Hepatocyte (in vitro differentiated cells): ENCODE measurements at places on chromosomes 16 and 17.

DNA sequence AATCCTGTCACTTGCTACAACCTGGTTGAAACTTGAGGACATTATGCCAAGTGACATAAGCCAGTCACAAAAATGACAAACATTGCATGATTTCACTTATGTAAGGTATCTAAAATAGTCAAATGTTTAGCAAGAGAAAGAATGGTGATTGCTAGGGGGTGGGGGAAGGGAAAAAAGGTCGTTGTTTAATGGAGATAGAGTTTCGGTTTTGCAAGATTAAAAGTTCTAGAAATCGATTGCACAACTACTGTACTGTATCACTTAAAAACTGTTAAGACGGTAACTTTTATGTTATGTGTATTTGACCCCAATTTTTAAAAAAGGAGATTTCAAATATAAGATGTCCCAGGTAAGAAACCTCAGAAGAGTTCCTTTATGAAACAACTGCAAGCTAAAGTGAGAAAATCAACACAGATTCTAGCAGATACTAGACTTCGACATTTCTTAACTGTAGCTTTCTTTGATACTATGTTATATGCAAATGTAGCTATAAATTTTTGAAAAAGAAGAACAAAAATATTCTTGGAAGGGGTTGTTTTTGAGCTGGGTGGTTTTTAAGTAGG lies 5.9 kb downstream of the MEOX1 start:
- H3K4me3 ChIP-seq: no peak overlapping the region
- H3K27me3 ChIP-seq: no peaks in the 10 kb centered on the region
- H3K27ac ChIP-seq: no peak overlapping the region
- H3K36me3 ChIP-seq: no peaks in the 10 kb centered on the region

DNA sequence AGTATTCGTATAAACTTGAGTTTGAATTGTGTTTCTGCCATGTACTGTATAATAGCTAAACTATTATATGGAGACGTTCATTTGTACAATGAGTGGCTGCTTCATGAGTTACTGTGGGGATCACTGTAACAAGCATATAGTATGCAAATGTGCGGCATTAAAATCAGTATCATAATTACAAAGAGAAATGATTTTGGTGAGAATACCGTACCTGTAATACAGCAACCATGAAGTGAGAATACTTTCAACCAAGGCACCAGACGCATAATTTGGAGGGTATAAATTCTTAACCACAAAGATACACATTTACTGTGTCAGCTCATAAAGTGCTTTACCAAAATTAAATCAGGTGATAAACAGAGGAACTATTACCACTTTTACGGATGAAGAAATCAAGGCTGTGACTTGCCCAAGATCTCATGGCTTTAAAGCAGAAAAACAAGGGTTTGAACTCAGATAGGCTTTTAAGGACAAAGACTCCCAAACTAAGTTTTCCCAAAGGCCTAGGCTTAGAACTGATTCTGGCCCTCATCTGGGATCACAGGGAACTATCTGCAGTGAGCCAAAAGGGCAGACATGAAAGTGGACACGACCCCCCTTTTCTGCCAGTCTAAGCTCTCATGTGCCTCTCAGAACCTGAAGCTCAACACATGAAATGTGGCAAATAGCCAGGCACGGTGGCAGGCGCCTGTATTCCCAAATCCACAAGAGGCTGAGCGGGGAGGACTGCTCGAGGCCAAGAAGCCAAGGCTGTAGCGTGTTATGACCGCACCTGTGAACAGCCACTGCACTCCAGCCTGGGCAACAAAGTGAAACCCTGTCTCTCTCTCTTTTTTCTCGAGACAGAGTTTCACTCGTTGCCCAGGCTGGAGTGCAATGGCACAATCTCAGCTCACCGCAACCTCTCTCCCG lies 6.4 kb downstream of the RPS15A start:
- H3K27me3 ChIP-seq: no peaks in the 10 kb centered on the region
- H3K4me1 ChIP-seq: peaks cover 22% of the 10 kb centered on the region
- no peak for DNase-seq
- no peak overlapping the region for H3K4me3 ChIP-seq

DNA sequence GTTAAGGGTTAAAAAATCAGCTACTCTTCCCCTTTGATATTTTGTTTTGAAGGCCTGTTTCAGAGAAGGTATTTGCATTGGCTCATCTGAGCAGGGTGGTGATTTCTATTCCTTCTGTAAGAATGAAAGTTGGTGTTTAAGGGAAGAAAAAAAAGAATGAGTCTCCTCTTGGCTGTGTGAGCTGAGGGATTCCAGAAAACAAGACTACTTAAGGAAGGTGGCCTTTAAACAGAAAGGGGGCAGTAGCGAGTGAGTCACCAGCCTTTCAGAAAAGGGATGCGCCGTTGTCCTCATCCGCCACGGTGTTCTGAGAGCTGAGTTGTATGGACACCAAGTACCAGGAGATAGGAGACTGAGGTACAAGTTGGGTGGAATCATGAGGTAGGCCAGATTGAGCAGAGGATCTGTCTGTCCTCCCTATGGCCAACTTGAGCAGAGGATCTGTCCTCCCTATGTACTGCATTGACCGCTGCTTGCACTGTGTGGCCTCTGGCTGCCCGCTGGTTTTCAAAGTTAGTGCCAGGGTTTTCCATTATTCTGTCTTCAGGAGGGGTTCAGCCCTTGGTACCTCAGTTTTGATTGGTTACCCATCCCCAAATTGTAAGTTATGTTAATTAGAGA lies 8.2 kb downstream of the PRKCA start:
- no peak for DNase-seq
- no peak overlapping the region for H3K27ac ChIP-seq
- no peaks in the 10 kb centered on the region for H3K4me1 ChIP-seq
- H3K27me3 ChIP-seq: no peaks in the 10 kb centered on the region
- no peak overlapping the region for H3K4me3 ChIP-seq

GRCh38 chr16:57669476-57670162 lies 1.5 kb downstream of the ADGRG3 start:
- H3K36me3 ChIP-seq: no peaks in the 10 kb centered on the region
- H3K4me1 ChIP-seq: no peaks in the 10 kb centered on the region
- H3K27me3 ChIP-seq: no peaks in the 10 kb centered on the region
- H3K4me3 ChIP-seq: no peak overlapping the region
- DNase-seq: no peak

DNA sequence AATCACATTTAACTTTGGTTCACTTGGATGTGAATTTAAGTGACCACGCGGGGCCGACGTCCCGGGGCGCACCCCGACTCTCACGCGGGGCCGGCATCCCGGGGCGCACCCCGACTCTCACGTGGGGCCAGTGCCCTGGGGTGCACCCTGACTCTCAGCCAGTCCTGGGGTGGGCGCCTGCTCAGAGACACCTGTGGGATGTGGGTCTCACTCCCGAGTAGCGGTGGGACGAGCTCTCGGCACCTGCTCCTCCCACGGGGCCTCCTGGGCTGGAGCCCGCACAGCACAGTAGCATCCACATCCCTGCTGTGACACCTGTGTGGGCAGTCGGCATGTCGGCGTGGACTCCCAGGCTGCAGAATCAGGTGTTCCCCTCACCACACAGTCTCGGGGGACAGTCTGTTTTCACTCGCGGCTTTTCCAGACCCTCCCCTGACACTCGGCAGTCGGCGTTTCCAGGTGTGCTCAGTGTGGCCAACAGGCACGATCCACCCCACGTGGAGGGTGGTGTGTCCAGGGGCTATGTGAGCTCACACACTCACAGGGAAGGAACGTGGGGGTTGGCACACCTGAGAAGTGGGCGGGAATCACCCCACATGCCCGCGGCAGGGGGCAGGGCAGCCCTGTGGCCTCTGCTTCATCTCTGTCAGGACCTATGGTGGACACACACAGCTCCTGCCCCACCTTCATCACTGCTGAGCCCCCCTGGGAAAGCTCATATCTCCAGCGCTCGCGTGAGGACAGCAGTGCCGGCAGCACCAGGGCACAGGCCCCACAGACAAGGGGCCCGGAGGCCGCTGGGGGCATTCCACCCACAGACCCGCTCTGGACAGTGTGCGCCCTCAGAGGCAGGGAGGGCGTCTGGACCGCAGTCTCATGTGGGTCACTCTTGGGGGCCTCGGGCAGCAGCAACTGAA lies 51.8 kb downstream of the LMF1 start:
- H3K4me1 ChIP-seq: peaks cover 14% of the 10 kb centered on the region
- no peak for DNase-seq
- no peak overlapping the region for H3K27ac ChIP-seq
- no peaks in the 10 kb centered on the region for H3K27me3 ChIP-seq
- no peak overlapping the region for H3K4me3 ChIP-seq

- H3K27ac ChIP-seq: peak within 1 kb of the TSS; percentile 94
- peak within 1 kb of the TSS; percentile 83 for H3K4me3 ChIP-seq
- no peaks in the 10 kb centered on the region for H3K36me3 ChIP-seq
- H3K27me3 ChIP-seq: no peaks in the 10 kb centered on the region
These were observed at the start of gene SEC14L1 for GRCh38 chr17:77140878-77141767. Gene SEC14L1 (plus strand): TSS chr17:77140969. CDS start chr17:77143597, 2,628 bp downstream.

DNA sequence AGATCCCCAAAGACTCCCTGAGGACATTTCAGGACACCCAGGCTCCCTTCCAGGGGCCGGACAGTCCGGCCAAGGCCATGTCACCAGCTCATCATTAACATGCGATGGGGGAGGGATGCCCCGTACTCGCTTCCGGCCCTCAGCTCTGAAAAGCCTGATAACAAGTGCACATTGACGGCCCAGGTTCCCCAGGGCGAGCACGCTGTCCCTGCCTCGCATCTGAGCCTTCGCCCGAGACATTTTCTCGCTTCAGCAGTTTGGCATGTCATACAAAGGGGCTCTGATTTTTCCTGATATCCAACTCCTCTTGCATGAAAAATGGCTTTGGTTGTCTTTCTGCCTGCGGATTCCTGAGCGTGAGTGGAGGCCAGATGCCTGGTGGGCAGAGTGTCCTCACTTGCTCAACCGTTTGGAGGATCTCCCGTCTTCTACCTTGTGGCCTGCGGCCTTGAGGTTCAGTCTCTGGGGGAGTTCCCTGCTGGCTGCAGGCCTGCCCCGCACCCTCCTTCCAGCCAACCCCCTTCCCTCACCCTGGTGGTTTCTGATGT lies 14.1 kb downstream of the CACNG4 start:
- no peak for DNase-seq
- H3K27me3 ChIP-seq: no peaks in the 10 kb centered on the region
- no peaks in the 10 kb centered on the region for H3K36me3 ChIP-seq

DNA sequence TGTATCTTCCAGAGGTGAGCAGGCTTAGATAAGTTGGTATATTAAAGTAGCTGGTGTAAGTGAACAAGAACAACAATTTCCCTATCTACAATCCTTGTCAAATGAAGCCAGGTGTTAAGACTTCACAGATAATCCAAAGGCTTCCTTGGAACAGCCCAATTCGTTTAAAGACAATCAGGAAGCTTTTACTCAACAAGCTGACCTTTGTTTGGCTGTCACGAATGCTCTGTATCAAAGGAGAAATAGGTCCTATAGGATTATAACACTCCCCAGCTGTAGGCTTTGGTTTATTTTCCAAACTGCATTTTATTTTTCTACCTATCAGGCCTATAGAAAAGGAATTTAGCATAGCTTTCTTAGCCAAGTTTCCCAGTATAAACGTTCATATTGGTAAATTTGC lies 766.5 kb upstream of the GOT2 start:
- H3K4me3 ChIP-seq: no peak overlapping the region
- no peak for DNase-seq
- H3K27ac ChIP-seq: no peak overlapping the region
- H3K27me3 ChIP-seq: no peaks in the 10 kb centered on the region

DNA sequence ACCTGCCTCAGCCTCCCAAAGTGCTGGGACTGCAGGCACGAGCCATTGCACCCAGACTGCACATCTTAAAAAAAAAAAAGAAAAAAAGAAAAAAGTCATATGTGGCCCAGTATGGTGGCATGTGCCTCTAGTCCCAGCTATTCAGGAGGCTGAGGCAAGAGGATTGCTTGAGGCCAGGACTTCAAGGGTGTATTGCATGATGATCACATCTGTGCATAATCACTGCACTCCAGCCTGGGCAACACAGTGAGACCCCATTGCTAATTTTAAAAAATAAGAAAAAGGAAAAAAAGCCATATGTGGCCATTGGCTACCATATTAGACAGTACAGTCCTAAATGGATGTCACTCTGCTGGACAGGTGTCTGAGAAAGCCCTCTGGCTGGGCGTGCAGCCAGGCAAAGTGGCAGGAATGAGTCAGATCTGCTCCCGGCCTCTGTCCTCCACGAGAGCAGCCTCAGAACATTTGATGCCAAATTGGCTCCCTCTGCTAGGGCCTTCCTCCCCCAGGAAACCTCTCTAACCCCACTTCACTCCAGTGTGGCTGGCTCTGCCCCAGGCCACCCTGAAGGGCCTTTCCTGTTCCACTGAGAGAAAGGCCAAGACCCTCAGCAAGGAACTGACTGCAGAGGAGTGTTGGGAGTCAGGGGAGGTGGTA lies 14.7 kb downstream of the CA7 start:
- no peak overlapping the region for H3K27ac ChIP-seq
- DNase-seq: no peak
- no peak overlapping the region for H3K4me3 ChIP-seq
- no peaks in the 10 kb centered on the region for H3K36me3 ChIP-seq
- no peaks in the 10 kb centered on the region for H3K27me3 ChIP-seq

GRCh38 chr16:29820271-29820701 lies at the start of gene MVP:
Gene MVP (plus strand): TSS chr16:29820462. CDS start chr16:29830550, 10,088 bp downstream.
- peak; percentile 86 for DNase-seq
- H3K36me3 ChIP-seq: no peaks in the 10 kb centered on the region
- peak within 1 kb of the TSS; percentile 90 for H3K27ac ChIP-seq
- H3K4me3 ChIP-seq: peak within 1 kb of the TSS; percentile 48
- H3K27me3 ChIP-seq: no peaks in the 10 kb centered on the region
- H3K4me1 ChIP-seq: peaks cover 52% of the 10 kb centered on the region

DNA sequence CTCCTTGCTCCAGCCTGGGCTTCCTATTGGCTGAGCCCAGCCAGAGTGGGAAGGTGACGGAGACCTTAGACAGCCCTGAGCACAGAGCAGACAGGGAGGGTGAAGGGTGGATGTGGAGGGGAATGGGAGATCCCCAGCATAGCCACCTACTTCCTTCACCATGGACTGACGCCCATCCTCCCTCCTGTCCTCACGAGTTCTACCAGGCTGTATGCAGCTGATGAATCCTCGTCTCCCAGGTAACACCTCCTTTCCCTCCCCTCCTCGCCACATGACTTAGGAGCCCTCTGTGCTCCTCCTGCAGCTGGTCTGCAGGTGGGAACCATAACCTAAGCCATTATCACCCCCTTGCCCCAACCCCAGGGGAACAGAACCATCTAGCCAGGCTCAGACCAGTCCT lies 9.0 kb upstream of the CRHR1 start:
- H3K27ac ChIP-seq: no peak overlapping the region
- H3K27me3 ChIP-seq: peaks cover 54% of the 10 kb centered on the region
- H3K4me1 ChIP-seq: no peaks in the 10 kb centered on the region
- DNase-seq: no peak
- no peaks in the 10 kb centered on the region for H3K36me3 ChIP-seq
- no peak overlapping the region for H3K4me3 ChIP-seq
